ENCODE measurements at places on chromosomes 12 and 14.

- no peak for DNase-seq
Observed at GRCh38 chr12:65840793-65841670, 16.7 kb downstream of the HMGA2 start.

- no peak for DNase-seq
Observed at GRCh38 chr12:95286713-95287112, 69.1 kb downstream of the VEZT start.

GRCh38 chr14:88452231-88452630, 66.8 kb downstream of the SPATA7 start:
- DNase-seq: no peak

- no peak for DNase-seq
Observed at GRCh38 chr14:95998656-95999055, 40.5 kb upstream of the C14orf132 start.

GRCh38 chr14:54146601-54147000, 190.0 kb upstream of the BMP4 start:
- no peak for DNase-seq

GRCh38 chr12:85821759-85822158, 14.4 kb downstream of the RASSF9 start:
- DNase-seq: no peak

- no peak for DNase-seq
Observed at GRCh38 chr12:110677206-110677911, 11.6 kb downstream of the HVCN1 start.

- DNase-seq: no peak
Observed at GRCh38 chr12:1108276-1108675, 117.3 kb downstream of the ERC1 start.

GRCh38 chr12:130574402-130574801, 141.7 kb downstream of the RIMBP2 start:
- no peak for DNase-seq

DNA sequence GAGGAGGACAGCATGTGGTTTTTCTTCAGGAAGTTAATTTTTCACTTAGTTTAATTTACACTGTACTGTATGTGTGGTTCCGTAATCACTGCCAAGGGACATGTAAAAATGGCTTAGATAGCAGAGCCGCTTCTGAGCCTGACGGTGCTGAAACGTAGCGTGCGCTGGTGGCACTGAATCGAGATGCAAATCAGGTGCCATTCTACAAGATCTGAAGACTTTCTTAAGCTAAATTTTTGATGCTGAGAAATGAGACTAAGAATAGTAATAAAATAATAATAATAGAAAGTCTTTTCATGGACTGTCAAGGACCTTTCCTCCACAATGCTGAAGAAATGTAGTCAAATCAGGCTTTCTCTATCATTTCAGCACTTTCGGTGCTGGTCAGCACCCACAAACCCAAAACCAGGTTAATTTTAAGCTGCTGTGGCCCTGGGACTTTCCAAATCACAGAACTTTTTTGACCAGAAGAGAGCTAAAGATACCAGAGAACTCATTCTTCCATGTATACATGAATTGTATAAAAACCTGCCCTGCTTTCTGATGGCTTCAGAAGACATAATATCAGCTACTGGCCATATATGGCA, 183.3 kb upstream of the LMO3 start:
- DNase-seq: no peak

- DNase-seq: no peak
Observed at GRCh38 chr12:49348781-49349180, 2.1 kb downstream of the DNAJC22 start.

DNA sequence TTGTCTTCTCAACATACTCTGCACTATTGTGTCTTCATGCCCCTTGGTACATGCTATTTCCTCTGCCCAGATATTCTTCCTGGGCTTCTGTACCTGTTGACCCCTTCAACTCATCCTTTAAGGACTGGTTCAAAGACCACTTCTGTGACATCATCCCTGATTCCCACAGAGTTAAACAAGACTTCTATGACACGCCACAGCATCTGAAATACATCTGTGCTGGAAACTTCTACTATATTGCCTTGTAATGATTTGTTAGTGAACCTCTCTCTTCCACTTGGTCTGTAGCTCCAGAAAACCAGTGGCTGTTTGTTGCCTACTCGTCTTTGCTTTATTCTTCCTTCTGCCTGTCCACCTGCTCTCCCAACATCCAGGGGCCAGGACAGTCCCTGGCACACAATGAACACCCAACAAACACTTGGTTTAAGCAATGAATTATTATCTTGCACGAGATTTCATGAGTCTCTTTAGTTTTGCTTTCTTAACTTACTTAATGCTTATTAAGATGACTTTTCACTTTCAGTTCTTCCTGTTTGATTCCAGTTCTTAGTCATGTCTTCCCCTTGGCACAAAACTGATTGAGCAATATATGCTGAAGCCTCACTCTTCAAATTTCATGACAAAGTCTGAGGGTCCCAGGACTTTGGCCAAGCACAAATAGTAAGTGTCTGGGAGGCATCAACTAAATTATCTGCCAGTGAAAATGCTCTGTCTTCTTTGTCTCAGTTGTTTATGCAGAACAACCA, 485.9 kb downstream of the APAF1 start:
- no peak for DNase-seq

Data from stimulated activated CD8-positive, alpha-beta memory T cell treated with anti-CD3 and anti-CD28 coated beads, Interleukin-2, amount 100 ng/mL, for 48 hours (primary cell).